ENCODE measurements at places on chromosomes 5 and 9.

DNA sequence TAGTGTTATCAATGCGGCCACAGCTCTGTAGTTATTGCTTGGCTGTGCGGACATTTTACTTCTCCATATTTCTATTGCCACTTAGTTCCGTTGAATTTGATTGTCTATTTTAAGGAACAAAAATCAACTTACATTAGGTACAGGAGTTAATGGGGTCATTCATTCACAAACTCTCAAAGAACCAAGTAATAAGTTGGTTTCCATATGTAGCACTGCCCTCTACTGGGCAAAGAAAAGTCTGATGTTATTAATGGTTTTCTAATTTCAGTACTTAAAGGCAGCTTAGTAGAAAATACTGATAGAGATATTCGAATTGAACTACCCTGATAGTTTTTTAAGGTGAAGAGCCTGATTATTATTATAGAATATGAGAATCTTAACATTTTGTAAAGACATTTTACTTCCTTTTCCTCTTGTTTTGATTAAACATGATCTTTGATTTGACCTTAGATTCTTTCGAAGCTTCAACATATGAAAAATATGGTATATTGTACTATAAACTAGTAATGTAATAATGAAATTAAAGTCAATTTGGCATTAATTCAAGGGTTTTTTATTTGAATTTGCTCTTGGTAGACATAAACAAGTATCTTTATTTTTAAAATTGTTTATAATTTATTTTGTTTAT is 119.5 kb upstream of the CTNND2 start:
- DNase-seq, result no peak

DNA sequence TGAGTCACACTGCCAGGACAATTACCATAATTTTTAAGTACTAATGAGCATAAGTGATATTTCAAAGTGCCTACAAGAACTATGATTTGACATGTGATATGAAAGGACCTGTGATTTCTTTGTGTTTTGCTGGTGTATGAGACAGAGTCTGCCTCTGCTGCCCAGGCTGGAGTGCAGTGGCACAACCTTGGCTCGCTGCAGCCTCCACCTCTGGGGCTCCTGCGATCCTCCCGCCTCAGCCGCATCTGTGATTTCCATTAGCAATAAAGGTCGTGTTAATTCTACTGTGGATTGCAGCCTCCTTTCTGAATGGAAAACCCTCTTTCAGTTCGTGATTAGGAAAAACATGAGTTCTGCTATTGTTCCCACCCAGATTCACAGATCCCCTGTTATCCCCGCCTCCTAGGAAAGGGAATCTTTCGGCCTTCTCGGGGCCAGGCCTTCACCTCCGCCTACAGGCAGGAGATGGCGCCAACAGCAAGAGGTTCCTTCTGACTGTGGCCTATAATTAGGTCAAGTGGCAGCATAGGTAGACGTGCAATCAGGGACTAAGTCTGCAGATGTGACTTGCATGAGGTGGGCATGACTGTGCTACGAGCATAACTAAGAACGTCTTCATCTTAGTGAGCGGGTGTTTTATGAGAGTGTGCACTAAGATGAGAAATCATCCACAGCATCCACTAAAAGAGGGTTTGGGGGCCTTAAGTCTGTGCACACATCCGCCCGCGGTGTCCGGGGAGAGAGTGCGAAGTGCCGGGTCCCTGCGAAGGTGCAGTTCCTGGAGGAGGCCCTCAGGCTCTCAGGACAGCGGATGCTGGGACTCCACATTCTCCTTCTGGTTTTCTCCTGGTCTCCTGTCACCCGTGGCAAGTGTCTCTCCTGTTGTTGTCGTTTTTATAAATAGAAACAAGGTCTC is 23.1 kb downstream of the TRIM7 start:
- DNase-seq, result peak; percentile 76

GRCh38 chr5:133256276-133256675 is 204.5 kb downstream of the HSPA4 start:
- DNase-seq, result no peak

GRCh38 chr5:141512911-141513626 is 24.2 kb downstream of the PCDHGC5 start:
- peak; percentile 62 for DNase-seq

DNA sequence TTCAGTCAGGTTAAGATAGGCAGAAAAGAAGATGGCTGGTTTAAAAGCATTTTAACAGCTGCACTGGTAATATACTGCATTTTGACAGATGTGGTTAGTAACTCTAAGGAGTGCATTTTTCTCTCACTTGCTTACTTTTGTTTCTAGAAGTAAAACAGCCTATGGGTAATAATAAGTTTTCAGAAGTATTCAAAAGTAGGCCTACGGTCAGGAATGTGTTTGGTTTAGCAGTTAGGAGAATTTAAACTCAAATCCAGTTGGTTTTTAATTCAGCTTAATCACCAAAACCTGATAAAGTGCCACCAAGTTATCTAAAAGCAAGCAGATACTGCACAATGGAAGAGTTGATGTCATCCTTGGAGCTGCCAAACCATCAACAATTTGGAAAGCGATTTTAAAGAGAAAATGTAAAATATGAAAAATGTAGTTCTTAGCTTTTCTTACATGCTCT is 160.3 kb downstream of the ARSB start:
- DNase-seq, result no peak

- DNase-seq, result no peak
Observed at GRCh38 chr5:73668017-73668416, 42.0 kb downstream of the ARHGEF28 start.

DNA sequence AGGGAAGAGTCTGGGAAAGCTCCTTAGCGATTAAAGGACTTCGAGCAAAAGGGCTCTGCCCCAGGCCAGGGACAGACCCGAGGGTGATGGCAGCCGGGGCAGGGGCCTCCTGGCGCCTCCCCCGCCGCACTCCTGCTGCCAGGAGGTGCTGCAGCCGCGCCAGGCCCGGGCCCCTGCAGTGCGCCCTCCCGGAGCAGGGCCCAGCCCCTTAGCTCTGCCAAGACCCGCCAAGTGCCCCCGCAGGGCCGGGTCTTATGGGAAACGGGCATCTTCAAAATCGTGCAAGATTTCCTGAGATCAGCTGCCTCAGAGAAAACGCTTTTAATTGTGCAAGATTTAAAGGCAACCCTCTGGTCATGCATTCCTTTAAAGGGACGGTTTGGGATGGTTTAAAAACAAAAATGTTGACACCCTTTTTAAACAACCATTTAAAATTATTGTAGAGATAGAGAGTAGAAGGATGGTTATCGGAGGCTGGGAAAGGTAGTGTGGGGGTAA is 52.4 kb downstream of the CDC14B start:
- DNase-seq, result no peak

Data from posterior cingulate gyrus (tissue), 11 donors.